Activated CD8-positive, alpha-beta memory T cell treated with anti-CD3 and anti-CD28 coated beads, Interleukin-2, amount 50 U/mL, for 4 hours (primary cell): ENCODE measurements at places on chromosomes 3 and 15.
A peak's percentile ranks its signal among the peaks of the same experiment; 100 is the strongest.

DNA sequence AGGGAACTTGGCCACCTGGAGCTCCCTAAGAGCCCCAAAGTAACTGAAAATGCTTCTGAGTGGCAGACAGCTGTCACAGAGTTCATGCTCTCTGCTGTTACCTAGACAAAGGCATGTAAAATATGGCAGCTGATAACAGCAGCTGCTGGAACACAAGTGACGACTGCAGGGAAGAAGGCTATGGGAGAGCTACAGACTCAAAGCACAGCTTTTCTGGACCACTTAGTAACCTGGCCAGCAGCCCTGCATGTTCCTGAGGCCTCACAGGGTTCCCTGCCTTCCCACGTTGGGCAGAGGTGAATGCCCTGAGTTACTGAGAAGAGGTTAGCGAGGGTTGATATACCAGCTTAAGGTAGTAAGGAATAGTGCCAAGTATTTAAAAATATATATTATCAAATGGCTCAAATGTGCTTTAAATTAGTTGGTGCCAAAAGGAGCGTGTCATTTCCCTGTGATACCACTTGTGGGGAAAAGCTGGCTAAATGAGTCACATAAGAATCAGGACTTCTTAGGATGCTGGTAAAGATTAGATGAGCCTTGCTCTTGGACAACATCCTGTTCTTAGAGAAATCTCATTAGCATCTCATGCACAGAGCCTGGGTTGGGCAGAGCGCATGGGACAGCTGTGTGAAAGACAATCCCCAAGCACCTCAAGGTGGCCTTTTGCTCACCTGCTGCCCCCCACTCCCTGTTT is 76.4 kb upstream of the SCN5A start:
- DNase-seq, result no peak

DNA sequence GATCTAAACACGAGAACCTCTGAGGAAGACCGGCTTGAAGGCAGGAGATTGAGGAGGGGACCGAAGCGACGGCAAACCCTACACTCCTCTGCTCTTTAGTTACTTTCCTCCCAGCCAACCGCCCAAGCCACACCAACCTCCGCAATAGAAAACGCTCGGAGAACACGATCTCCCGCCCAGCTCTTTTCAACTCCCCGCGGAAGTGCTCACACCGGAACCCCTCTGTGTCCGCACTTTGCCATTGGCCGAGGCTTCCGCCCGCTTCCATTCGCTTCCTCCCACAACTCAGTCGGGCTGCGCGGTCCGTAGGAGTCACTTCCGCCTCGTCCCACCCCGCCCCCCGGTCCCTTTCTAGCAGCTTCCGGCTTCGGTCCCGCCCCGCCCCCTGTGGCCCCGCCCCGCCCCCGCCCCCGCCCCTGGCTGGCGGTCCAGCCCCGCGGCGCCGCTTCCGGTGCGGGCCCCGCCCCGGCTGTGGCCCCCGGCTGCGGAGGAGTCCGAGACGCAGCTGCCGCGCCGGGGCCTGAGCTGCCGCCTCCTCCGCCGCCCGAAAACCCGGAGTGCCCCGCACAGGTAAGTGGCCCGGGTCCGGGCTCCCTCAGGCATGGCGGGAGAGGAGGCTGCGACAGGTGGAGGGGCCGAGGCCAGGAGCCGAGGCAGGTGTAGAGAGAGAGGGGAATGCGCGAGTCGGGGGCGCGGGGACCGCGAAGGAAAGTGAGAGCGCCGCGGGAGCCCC is at the start of gene ARID3B:
TSS of gene ARID3B (plus strand) at position 460 of the 733 bp plus-strand sequence. CDS start 2,717 bp downstream, outside the sequence.
- peak; percentile 94 for DNase-seq

GRCh38 chr15:75112848-75113492 is 88.7 kb upstream of the C15orf39 start:
- DNase-seq, result no peak

DNA sequence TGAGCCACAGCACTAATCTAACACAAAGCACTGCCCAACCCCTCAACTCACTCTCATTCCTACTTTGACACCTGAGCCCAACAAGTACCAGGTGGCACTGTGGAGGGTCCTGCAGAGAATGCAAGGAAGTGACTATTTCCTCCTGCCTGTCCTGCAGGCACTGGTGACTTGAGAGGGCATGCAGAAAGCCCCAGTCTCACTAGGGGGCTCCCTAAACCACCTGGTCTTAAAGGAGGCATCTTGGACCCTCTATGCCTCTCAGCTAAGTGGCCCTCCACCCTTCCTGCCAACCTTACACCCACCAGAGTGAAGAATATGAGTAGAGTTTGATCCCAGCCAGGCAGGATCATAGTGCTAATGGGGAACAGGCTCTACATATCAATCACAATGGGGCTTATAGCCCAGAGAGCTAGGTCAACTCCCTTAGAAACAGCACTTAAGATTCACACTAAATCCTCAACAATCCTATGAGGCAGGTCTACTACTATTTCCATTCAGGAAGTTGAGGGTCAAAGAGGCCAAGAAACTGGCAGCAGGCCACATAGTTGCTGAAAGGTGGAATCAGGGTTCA is 15.2 kb downstream of the TRAIP start:
- DNase-seq, result no peak

GRCh38 chr3:58864480-58864879 is 185.3 kb downstream of the CFAP20DC start:
- DNase-seq, result no peak

- DNase-seq, result no peak
Observed at GRCh38 chr15:41182266-41182665, 48.3 kb downstream of the EXD1 start.

DNA sequence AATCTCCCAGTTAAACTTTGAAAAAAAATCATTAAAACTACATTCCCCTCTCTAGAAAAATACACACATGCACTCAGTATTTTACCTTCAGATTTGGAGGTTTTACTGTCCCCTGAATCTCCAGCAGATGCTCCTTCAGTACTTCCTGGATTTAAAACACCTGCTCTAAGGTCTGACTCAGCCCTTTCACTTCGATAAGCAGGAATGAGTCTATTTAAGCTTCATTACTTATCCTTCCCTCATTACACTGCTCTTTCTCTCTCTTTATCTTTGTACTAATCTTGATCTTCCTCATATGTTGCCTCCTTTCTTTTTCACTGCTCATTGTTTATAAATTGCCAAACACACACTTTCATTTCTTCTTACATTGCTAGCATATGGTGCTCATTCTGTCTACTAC is 443.9 kb downstream of the DIPK2A start:
- no peak for DNase-seq

- DNase-seq, result no peak
Observed at GRCh38 chr15:101054116-101054515, 135.0 kb downstream of the LRRK1 start.

GRCh38 chr3:165658027-165658426 is 179.2 kb downstream of the BCHE start:
- DNase-seq, result no peak

GRCh38 chr3:123518892-123519485 is 65.9 kb downstream of the HACD2 start:
- no peak for DNase-seq

- DNase-seq, result no peak
Observed at GRCh38 chr3:30664884-30665283, 58.5 kb downstream of the TGFBR2 start.
